ENCODE measurements at places on chromosomes 16 and 17.
A peak's percentile ranks its signal among the peaks of the same experiment; 100 is the strongest.

GRCh38 chr16:709566-710499, 4.2 kb upstream of the FBXL16 start:
- DNase-seq, result no peak

- DNase-seq, result no peak
Observed at GRCh38 chr16:89352091-89352681, 134.7 kb downstream of the ZNF778 start.

GRCh38 chr16:10782628-10783027, 36.0 kb downstream of the TVP23A start:
- DNase-seq, result no peak

GRCh38 chr16:72657791-72658190, 390.1 kb downstream of the ZFHX3 start:
- no peak for DNase-seq

- DNase-seq, result no peak
Observed at GRCh38 chr17:50055055-50055425, 870 bp upstream of the ITGA3 start.

- DNase-seq, result no peak
Observed at GRCh38 chr16:63092736-63093135, 1056.5 kb upstream of the CDH8 start.

GRCh38 chr17:35312346-35312745, 61.1 kb downstream of the SLFN11 start:
- DNase-seq, result no peak

DNA sequence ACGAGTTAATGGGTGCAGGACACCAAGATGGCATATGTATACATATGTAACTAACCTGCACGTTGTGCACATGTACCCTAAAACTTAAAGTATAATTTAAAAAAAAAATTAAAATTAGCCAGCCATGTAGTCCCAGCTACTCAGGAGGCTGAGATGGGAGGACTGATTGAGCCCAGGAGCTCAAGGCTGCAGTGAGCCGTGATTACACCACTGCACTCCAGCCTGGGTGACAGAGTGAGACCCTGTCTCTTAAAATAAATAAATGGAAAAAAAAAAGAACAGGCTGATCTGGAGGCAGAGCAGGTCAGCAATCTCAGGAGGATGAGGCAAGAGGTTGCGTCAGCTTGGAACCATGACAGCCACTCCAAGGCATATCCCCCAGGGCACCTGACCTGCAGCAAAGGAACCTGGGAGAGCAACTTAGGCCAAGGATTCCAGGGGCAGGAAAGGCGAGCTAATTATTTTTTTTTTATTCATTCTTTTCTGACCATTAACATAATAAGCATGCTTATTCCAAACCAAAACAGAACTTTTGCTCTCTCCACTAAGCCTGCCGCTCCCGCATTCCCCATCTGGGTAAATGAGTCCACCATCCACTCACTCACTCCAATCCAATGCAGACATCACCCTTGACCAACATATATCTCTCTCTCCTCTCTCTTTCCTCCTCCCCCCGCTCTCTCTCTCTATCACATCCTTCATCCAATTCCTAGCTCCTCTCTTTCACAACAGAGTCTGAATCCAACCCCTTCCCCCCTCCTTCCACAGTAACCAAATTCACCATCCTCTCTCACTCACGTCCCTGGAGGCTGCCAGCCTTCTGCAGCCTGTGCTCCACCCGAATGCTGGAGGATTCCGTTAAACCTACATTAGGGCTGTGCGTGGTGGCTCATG, 47.7 kb downstream of the TK2 start:
- no peak for DNase-seq

DNA sequence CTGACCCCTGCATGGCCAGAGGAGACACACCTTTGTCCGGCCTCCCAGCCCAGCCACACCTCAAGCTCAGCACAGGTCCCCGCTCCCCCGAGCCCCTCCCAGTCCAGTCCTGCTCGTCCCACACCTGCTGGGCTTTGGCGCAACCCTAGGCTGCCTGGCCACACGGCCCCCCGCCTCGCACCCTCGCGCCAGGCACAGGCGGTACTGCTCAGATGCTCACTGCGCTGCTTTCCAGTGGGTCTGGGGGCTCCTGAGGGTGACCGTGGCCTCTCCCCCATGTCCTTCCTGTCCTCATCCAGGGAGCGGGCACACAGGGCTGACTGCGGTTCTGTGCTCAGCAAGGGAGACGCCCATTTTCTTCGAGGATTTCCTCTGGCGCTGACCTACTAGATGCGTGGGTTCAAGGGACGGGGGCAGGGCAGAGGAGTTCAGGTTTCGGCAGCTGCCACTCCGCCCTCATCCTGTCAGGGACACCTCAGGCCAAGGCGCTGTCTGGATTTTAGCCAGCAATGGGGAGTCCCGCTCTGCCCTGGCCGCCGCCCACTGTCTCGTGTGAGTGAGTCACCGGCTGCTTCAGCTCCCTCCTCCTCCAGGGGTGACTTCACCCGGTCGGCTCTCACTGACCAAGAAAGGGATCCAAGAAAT, 118.0 kb upstream of the ZNF469 start:
- peak; percentile 77 for DNase-seq

GRCh38 chr16:10745841-10746240, 2.2 kb downstream of the NUBP1 start:
- no peak for DNase-seq

GRCh38 chr17:81241648-81242420, 2.7 kb downstream of the NDUFAF8 start:
- DNase-seq, result no peak

DNA sequence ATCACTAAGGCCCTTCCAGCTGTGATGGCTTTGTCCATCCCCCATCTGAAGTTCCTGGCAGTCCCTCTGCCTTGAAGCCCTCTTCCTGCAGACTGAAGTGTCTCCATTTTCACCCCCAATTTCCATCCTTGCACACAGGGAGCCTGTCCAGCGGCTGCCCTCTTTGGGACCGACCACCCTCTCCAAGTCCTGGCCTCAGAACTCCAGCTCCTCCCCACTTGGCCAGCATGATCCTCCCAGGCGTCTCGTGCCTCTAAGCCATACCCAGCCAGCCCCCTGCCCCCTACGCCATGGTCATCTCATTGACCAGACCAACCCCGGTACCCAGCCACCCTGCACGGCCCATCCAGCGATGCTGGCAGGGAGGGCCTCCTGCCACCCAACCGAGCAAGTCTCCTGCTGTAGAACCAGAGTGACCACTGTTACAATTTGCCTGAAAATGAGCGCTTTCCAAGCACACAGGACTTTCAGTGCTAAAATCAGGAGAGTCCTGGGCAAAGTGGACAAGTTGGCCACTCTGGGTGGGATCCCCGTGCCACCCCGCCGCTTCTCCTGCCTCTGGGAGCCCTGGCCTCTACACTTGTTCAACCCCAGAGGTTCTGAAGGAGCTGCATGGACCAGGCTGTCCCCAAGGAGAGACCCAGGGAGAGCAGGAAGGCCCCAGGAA, 362.0 kb downstream of the SEC14L1 start:
- DNase-seq, result no peak

- no peak for DNase-seq
Observed at GRCh38 chr17:12726131-12726530, 60.4 kb downstream of the MYOCD start.

DNA sequence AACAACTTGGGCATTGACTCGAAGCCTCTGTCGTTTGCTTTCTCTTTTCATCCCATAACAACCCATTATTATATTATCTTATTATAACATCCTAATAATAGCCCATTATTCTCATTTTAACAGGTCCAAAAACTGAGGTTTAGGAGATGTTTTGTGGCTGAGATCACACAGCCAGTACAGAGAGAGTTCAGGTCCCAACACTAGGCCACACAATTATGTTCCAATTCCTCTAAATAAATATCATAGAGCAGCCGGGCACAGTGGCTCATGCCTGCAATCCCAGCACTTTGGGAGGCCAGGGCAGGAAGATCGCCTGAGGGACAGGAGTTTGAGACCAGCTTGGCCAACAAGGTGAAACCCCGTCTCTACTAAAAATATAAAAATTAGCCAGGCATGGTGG, 40.3 kb upstream of the KIFC3 start:
- no peak for DNase-seq

DNA sequence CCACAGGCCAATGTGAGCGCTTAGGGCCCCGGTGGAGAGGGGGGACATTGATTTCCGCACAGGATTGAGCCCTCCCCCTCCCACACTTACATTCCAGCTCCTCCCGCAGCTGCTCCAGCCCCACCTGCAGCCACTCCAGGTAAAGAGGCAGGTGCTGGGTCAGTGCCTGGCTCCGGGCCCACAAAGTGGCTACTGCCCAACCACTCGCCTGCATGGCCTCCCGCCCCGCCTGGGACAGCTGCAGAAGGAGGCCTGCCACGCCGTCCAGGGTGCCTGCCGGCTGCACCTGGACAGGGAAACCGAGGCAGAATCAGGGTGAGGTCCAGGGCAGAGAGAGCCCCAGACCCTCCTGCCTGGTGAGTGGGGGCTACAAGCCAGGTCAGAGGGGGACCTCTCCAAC, 46.3 kb downstream of the RMI2 start:
- DNase-seq, result no peak

- DNase-seq, result no peak
Observed at GRCh38 chr16:81618661-81619060, 160.4 kb upstream of the PLCG2 start.

DNA sequence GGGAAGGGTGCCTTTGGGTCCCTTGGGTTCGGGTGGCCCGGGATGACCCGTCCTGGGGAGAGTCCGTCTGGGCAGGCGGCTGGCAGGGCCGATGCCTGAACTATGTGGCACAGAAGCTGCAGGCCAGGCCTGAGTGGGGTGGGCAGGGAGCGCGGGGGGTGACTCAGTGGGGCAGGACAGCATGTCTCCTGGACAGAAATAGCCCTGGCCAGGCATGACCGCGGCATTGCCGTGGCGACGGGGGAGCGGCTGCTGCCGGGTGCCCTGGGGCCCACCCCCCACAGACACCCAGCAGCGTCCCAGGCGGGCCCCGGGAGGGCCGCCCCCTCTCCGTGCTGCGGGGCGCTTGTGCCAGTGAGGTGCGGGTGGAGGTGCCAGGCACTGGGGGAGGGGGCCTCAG, 1.8 kb upstream of the C1QTNF8 start:
- no peak for DNase-seq

DNA sequence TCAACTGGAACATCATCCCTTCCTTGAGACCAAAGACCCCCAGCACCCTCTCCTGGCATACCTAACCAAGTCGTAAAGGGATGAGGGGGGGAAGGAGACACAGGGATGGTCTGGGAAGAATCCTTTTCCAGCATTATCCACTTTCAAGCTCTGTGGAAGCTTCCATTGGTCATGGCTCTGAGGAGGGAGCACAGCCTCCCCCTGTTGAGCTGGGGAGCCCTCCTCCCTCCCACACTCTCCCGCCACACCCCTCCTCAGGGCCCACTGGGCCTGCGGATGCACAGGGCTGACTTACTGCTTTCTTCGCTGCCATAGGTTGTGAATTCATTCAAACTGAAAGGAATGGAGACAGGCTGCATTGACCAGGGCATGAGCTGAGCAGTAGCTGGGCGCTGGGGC, 12.4 kb downstream of the CSF3 start:
- no peak for DNase-seq

- DNase-seq, result no peak
Observed at GRCh38 chr17:27848931-27849330, 44.2 kb downstream of the LYRM9 start.

- DNase-seq, result no peak
Observed at GRCh38 chr16:81578076-81578475, 133.5 kb downstream of the CMIP start.

DNA sequence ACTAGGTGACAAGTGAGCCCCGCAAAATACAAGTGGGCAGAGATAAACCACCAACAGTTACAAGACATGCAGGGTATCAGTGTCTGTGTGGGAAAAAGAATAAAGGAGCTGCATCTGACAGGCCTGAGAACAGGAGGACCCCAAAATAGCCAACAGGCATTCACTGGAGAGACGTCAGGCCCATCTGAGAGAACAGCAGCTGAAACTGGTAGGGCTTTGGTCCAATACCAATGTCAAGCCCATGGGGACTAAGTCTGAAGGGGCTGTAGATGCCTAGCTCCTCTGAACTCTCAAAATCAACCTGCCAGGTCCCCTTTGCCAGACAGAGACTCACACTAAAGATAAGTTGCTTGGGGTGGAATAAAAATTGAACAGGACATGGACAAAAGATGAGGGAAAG, 30.5 kb upstream of the TANC2 start:
- DNase-seq, result no peak

DNA sequence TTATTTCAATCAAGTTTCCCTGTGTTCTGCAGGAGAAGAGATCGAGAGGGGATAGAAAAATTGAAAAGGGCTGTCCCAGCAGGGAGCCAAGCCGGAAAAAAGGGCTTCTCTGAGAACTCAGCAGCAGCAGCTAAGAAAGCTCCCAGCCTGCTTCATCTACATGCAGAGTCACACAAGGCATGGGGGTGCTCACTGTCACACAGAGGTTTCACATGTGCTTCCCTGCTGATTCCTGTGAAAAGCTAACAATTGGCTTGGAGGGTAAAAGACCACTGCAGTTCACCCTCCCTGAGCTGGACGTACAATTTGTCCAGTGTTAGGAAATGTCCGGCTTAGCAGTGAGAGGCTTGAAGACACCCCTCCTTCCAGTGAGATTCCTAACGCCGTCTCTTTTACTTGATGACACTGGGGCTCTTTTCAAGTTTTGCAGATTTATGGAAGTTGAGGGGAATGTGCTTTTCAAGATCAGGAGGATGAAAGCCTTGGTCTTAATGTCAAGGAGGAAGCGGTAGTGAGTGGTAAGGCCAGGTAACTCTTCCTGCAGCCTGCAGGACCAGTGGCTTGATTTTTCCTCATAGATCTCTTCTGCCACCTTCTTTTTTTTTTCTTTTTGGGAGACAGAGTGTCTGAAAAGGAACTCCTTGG, 85.6 kb downstream of the WNT3 start:
- DNase-seq, result no peak
